ENCODE measurements at places on chromosomes 2 and 18. TPM values are rescaled to one million over a fixed set of nuclear protein-coding genes. Genes with fewer than 3 reads are reported as not detected.

GRCh38 chr18:51952844-51953243 lies 387.2 kb upstream of the DCC start:
- no peak for DNase-seq

DNA sequence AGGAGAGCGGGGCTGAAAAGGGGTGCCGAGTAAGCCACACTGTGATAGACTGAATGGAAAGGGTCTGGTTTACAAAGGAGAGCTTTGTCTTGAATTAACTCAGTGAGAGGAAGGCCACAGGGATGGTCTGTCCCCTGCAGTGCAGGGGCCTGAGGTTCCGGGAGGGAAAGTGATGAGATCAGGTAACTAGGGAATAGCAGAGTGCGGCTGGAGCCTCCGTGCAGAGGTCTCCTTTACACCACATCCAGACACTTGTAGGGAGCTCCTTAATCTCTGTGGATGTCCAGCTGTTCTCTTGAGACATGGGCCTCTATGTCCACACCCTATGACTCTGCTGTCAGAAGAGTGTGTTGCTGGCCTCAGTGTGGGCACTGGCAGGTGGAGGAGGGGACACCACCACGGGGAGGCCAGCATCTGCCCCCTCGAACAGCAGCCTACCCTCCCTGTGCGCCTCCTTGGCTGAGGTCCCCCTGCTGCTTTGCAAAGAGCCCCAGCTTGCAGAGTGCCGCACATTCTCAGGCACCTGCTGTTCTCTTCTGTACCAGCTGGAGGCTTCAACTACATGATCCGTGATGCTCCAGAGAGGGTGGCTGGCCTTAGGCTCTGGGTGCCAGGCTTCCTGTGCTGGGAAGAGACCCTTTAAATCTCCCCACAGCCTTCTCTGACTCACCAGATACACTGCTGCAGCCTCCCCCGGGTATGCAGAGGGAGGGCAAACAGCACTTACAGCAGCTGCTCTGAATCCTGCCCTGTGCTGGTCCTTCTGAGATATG lies 25.9 kb downstream of the ENOSF1 start:
- no peak for DNase-seq

GRCh38 chr18:23943104-23943503 lies 71.5 kb upstream of the TTC39C start:
- DNase-seq, result no peak

The CBLN2 gene
- not detected for total RNA-seq

The SNORC gene
- total RNA-seq, result 1.4 TPM
